SJCRH30 (cell line): ENCODE measurements at places on chromosomes 4 and X. TPM values are rescaled to one million over a fixed set of nuclear protein-coding genes. Genes with fewer than 3 reads are reported as not detected.

DNA sequence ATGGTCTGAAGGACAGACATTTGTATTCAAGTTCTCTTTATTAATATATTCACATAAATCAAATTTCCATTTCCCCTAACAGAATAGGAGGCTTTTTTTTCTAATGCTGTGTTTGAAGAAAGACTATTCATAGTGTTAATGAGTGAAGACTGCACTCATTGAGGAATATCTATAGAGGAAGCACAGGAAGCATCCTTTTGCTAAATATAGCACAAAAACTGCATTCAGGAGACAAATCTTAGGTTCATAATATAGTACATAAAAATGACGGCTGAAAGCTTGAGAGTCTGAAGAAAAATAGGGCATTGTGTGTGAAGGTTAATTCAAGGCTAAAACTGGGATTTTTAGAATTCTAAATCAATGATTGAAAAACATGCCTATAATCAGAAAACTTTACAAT, 50.4 kb upstream of the ANKRD50 start:
- H3K27ac ChIP-seq, result no peak overlapping the region
- H3K4me3 ChIP-seq, result no peak overlapping the region
- no peaks in the 10 kb centered on the region for H3K4me1 ChIP-seq
- no peaks in the 10 kb centered on the region for H3K27me3 ChIP-seq

GRCh38 chr4:139330283-139330682, 28.0 kb upstream of the NDUFC1 start:
- no peak overlapping the region for H3K4me3 ChIP-seq
- H3K27me3 ChIP-seq, result no peaks in the 10 kb centered on the region
- H3K36me3 ChIP-seq, result peaks cover 25% of the 10 kb centered on the region
- H3K4me1 ChIP-seq, result no peaks in the 10 kb centered on the region
- H3K27ac ChIP-seq, result no peak overlapping the region

GRCh38 chrX:142977128-142977914, 48.4 kb upstream of the SPANXN4 start:
- no peak overlapping the region for H3K4me3 ChIP-seq
- H3K36me3 ChIP-seq, result no peaks in the 10 kb centered on the region
- no peaks in the 10 kb centered on the region for H3K27me3 ChIP-seq
- no peaks in the 10 kb centered on the region for H3K4me1 ChIP-seq
- DNase-seq, result no peak

DNA sequence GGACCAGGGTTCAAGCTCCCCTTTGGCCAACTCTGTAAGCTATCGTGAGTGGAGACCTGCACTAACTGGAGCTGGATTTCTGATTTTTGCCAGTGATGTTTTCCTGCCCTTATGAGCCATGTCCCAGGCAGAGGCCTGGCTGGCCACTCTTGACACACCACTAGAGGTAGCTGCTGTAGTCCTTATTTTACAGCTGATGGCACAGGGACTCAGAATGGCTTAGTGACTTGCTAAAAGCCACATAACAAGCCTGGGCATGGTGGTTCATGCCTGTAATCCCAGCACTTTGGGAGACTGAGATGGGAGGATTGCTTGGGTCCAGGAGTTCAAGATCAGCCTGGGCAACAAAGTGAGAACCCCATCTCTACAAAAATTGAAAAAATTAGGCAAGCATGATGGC, 33.4 kb downstream of the CYTL1 start:
- DNase-seq, result peak; percentile 15
- H3K4me3 ChIP-seq, result no peak overlapping the region
- H3K36me3 ChIP-seq, result no peaks in the 10 kb centered on the region
- no peaks in the 10 kb centered on the region for H3K4me1 ChIP-seq
- peaks cover 14% of the 10 kb centered on the region for H3K27me3 ChIP-seq

Gene SPANXC
- total RNA-seq, result not detected in 2 replicates

Gene IGSF1
- total RNA-seq, result not detected in 2 replicates

Gene CYTL1
- total RNA-seq, result 6.6 and 8.1 TPM in 2 replicates

DNA sequence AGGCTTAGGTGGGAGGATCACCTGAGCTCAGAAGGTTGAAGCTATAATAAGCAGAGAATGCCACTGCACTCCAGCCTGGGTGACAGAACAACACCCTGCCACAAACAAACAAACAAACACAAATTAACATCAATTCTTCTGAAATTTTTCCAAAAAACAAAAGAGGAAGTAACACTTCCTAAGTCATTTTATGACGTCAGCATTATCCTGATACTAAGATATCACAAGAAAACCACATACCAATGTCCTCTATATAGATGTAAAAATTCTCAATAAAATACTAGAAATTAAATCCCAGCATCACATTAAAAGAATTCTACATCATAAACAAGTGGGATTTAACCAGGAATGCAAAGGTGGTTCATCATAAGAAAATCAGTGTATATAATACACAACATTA, 64.4 kb upstream of the STK26 start:
- no peak for DNase-seq
- H3K36me3 ChIP-seq, result no peaks in the 10 kb centered on the region
- no peak overlapping the region for H3K4me3 ChIP-seq
- H3K27me3 ChIP-seq, result no peaks in the 10 kb centered on the region

DNA sequence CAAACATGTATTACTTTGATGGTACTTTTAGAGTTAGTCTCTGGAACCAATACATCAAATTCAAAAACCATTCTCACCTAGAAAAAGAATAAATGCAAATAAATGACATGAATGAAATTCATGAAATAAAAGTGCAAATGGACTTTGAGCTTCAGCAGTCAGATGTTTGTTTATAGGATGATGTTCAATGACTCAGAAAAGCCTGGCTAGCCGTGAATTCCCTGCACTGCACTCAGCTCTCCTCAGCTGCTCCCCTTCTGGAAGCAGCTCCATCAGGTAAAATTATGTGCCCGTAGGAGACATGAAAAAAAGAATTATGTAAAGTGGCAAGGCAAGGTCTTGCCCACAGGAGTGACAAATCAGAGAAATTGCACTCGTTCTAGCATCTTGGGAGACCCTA, 390.6 kb downstream of the GPM6A start:
- no peak overlapping the region for H3K27ac ChIP-seq
- no peak overlapping the region for H3K4me3 ChIP-seq
- DNase-seq, result no peak
- no peaks in the 10 kb centered on the region for H3K4me1 ChIP-seq
- H3K27me3 ChIP-seq, result no peaks in the 10 kb centered on the region

DNA sequence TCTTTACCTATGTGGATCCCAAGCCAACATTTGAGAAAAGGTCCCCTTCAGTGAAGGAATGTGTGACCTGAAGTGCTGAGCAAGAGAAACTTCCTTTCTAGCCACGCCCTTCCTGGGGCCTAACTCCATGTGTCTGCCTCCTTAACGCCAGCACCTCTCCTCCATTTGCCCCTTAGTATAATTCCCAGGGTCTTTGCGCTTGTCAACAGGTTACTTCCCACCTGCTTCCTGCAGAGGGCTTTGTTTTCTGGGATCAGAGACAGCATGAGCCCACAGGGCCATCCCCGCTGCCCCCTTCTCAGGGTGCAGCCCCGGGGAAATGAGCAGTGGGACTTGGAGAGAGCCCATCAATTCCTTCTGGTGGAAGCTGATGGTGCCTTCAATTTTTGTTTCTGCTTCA, 45.9 kb upstream of the DRD5 start:
- no peaks in the 10 kb centered on the region for H3K4me1 ChIP-seq
- no peaks in the 10 kb centered on the region for H3K36me3 ChIP-seq
- DNase-seq, result no peak
- H3K27ac ChIP-seq, result no peak overlapping the region
